ENCODE measurements at places on chromosomes 1 and 21. TPM values are rescaled to one million over a fixed set of nuclear protein-coding genes. Genes with fewer than 3 reads are reported as not detected.

DNA sequence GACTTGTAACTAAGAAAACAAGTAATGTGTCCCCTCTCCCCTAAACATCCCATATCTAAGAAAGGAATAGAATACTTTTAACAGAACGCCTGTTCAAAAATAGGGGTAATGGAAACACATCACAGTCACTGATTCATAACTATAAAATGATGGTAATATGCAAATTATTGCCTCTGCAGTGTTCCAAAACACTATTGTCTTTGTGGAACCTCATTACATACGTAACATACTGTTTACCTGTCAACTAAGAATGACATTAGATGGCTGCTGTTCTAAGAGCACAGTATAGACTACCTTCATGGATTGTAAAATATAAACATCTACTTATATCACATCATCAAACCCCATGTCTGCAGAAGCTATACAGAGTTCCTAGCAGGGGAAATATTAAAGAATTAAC, 3.4 kb upstream of the BCL2L15 start:
- no peak for DNase-seq

GRCh38 chr1:208985231-208985630, 598.3 kb upstream of the CAMK1G start:
- no peak for DNase-seq

ALX3 gene
- not detected for total RNA-seq

DNA sequence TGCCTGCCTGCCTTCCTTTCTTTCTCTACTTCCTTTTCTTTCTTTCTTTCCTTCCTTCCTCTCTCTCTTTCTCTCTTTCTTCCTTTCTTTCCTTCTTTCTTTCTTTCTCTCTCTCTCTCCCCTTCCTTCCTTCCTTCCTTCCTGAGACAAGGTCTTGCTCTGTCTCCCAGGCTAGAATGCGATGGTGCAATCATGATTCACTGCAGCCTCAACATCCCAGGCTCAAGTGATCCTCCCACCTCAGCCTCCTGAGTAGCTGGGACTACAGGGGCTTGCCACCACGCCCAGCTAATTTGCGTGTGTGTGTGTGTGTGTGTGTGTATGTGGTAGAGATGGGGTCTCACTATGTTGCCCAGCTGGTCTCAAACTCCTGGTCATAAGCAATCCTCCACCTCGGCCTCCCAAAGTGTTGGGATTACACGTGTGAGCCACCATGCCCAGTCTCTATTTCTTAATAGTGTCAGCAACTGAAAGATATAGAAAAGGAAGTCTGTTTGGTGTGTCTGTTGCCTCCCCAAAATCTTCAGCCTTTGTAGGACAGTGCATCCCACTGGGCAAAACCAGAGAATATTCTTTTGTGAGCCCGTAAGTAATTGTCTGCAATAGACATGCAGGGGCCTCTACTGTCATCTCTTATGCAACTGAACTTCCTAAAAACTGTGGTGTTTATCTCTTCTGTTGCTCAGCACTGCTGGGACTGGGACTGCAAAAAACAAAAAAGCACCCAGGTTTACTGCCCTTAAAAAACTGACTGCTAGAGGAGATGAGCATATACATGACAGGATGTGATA, 20.9 kb upstream of the RAB4A start:
- no peak for DNase-seq

TRIM46 gene
- total RNA-seq, result 6.1 TPM

OLFML3 gene
- 0.14 TPM for total RNA-seq

Data from activated CD8-positive, alpha-beta T cell treated with anti-CD3 and anti-CD28 coated beads for 36 hours (primary cell).